MCF 10A (cell line): ENCODE measurements at places on chromosomes 5 and 9. TPM values are rescaled to one million over a fixed set of nuclear protein-coding genes. Genes with fewer than 3 reads are reported as not detected.

DNA sequence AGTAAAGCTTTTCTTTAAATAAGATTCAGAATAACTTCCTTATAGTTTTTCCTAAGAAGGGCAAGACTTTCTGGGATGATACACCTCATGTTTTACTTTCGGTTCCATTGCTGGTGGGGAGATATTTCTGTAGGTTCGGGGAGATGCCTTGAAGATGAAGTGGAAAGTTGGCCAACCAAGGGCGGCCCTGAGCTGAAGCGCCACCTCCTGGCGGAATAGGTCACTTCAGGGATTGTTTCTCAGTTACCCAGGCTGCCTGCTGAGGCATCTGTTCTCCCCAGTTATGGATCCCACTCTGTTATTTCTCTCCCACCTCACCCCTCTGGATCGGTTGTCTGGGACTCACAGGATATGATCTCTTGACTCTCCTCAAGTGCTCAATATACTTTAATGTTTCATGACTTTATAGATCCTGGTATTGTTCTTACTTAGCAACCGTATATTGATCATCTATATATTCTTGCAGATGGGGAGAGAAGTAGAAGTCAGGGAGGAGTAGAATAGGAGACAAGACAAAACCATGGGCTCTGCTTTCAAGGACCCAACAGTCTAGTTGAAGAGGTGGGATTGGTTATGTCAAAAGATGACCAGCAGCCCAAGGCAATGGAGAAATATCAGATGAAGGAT, 23.4 kb downstream of the MEGF10 start:
- DNase-seq = peak; percentile 83
- no peak overlapping the region for H3K27ac ChIP-seq
- H3K4me1 ChIP-seq = no peaks in the 10 kb centered on the region
- H3K27me3 ChIP-seq = peaks cover 26% of the 10 kb centered on the region

DNA sequence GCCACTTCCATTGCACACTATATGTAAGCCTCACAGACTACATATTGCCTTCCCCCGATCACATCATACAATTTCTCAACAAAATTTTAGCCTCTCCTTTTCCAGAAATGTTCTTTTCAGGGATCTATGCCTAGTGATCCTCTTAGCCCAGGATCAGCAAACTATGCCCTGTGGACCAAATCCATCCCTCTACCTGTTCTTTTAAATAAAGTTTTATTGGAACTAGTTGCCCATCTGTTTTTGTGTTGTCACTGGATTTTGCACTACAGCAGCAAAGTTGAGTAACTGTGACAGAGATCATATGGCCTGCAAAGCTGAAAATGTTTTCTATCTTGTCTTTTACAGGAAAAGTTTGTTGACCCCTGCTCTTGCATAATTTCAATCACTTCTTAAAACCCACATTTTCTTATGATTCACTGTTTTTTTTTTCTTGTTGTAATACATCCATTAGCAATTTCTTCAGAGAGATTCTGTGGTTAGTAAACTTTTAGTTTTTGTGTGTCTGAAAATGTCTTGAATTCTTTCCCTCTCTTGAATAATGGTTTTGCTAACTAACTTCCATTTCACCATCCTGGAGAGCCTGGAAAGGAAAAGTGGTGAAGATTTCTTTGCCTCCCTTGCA, 7.1 kb downstream of the TXNDC8 start:
- no peaks in the 10 kb centered on the region for H3K27me3 ChIP-seq
- peaks cover 12% of the 10 kb centered on the region for H3K4me1 ChIP-seq
- H3K36me3 ChIP-seq = no peaks in the 10 kb centered on the region
- H3K4me3 ChIP-seq = no peak overlapping the region

DNA sequence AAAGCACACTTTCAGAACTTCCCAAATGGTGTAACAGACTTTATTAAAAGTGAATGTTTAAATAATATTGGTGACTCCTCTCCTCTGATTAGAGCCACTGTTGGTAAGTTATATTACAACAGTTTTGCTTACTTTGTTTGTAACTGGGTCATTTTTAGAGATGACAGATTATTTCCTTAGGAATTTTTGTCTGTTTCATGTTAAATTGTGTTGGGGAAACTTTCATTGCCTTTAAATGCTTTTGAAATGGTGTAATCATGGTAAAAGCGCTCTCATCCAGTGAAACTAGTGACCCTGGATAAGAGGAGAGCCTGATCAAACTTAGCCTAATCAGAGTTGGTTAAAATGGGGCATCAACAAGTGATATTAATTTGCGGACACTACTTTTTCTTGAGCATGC, 39.4 kb downstream of the TNPO1 start:
- H3K27ac ChIP-seq = no peak overlapping the region
- H3K36me3 ChIP-seq = peaks cover 86% of the 10 kb centered on the region
- H3K4me1 ChIP-seq = peaks cover 17% of the 10 kb centered on the region
- no peak overlapping the region for H3K4me3 ChIP-seq
- no peaks in the 10 kb centered on the region for H3K27me3 ChIP-seq

The EHMT1 gene
- total RNA-seq = 77.2 and 79.7 TPM in 2 replicates
